ENCODE measurements at places on chromosomes 12 and 14. TPM values are rescaled to one million over a fixed set of nuclear protein-coding genes. Genes with fewer than 3 reads are reported as not detected.

Gene SAMD4A
- total RNA-seq, result 149 TPM

Gene RAD52
- total RNA-seq, result 6.5 TPM

Gene AHNAK2
- 2.6 TPM for total RNA-seq

Gene AQP6
- total RNA-seq, result not detected

Gene RBP5
- 0.46 TPM for total RNA-seq

Gene CCDC196
- total RNA-seq, result not detected

Gene CCT2
- 84.8 TPM for total RNA-seq

Gene KRT2
- total RNA-seq, result not detected

Gene ST8SIA1
- total RNA-seq, result 3.3 TPM

Gene PTMS
- total RNA-seq, result 108 TPM

Gene LRTM2
- total RNA-seq, result not detected

Gene CISTR
- total RNA-seq, result 0.83 TPM

Gene VRTN
- total RNA-seq, result not detected

DNA sequence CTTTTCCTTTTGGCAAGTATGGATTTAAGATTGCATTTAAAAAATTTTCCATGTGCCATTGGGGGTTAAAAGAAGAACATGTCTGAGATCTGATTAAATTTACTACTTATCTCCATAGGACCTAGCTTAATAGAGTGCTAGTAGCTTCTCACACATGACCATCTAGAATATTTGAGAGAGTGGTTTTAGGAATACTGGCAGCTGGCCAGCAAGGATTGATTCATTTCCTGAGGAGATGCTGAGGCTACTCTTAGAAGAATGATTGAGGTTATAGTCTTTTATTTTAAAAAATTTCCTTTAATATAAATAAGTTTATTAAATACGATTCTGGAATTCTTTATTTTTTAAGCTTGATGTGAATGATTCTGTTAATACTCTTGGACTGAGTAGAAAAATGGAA lies 56.2 kb downstream of the MIPOL1 start:
- DNase-seq, result no peak

- DNase-seq, result no peak
These were observed 38.8 kb downstream of the TMEM63C start for GRCh38 chr14:77220246-77221017.

- no peak for DNase-seq
These were observed 61.7 kb downstream of the RALGAPA1 start for GRCh38 chr14:35747379-35747778.

GRCh38 chr12:96427269-96427729 lies 27.1 kb upstream of the CDK17 start:
- no peak for DNase-seq

GRCh38 chr12:67386869-67387565 lies 117.9 kb downstream of the CAND1 start:
- DNase-seq, result no peak

- no peak for DNase-seq
These were observed 2.9 kb upstream of the DENR start for GRCh38 chr12:122749569-122750332.

GRCh38 chr14:56241461-56241860 lies 123.2 kb downstream of the PELI2 start:
- no peak for DNase-seq

- DNase-seq, result no peak
These were observed 102.2 kb downstream of the VEZT start for GRCh38 chr12:95319694-95320331.

DNA sequence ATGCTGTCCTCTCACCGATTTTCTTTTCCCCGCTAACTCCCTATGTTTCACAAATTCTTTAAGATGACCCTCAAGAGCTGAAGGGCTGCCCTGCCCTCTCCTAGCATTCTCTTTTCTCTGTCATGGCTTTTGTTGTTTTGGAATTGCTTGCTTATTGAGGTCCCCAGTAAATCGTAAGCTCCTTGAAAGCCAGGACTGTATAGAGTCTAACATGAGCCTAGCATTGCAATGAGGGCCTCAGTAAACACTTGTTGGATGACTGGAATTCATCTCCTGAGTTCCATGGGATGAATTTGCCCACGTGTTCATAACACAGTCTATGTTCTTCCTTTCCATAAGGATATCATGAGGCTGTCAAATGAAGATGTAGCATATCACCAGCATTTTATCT lies 92.2 kb downstream of the APAF1 start:
- no peak for DNase-seq

DNA sequence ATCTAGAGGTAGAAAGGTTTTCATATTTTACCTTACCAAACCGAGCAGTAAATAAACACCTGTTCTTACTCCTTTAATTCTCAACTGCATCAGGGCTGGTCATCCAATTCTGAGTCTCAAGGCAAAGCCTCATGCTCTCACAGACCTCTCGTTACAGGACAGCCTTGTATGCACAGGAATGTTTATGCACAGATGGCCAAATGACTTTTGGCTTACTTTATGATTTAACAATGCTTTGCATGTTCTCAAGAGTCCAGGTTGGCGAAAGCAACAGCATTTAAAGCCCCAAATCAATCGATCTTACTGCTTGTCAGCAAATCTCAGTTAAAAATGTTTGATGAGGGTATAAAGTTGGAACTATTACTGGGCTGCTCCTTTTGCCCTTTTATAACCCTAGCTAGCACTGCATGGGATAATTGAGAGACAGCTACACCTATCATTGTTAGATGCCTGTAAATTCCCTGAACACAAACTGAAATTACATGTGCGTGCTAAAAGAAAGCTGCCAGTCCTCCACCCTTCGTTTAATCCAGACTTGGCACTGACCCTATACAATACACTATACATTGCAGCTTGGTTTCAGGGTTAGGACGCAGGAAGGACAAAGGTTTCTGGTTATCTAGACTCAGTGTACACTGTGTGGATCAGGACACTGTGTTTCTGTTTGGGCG lies 63.6 kb downstream of the TMCC3 start:
- DNase-seq, result no peak

GRCh38 chr12:115710104-115710564 lies 567.4 kb downstream of the MED13L start:
- peak; percentile 48 for DNase-seq

- no peak for DNase-seq
These were observed 6.3 kb upstream of the RIC8B start for GRCh38 chr12:106767954-106768822.

GRCh38 chr12:89873745-89874144 lies 165.1 kb upstream of the ATP2B1 start:
- no peak for DNase-seq

DNA sequence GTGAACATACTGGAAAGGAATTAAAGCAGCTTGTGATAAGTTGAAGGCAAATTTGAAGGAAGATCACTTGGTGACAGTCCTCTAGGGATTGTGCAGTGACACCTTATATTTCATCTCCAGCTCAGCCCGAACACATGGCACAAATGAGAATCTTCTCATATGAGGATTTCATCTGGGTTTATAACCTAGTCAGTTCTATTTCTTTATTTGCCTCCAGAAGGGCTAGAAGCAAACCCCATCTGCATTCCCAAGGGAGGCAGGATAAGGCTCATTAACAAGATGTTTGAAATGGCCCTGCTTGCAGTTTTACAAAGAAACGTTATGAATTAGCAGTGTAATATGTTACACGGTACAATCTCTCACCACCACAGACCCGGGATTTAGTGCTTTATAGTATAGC lies 90.7 kb upstream of the KRR1 start:
- no peak for DNase-seq

DNA sequence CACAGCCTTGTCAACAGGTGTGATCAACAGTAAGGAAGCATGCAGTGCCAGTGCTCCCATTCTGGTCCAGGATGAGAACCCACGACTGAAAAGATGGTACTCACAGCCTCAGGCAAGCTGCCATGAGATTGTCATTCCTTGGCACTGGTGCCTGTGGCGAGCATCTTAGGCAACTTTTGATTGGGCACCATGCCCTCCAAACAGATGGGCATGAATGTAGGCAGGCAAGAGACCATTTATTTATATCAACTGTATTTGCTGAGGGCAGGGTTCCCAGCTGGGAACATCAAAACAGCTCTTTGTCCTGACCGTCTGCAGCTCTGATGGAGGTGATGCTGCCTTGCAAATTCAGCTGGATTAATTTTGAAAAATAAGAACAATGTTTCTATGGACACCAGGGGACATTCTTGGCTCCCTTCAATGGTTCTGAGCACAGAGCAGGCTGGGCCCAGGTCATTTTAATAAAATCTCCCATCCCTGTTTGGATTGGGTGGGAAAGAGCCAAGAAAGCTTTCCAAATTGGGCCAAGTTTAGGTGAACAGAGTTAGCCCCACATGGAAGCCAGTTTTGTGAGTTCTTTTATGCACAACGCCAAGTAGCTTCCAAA lies 522.5 kb downstream of the RMST start:
- DNase-seq, result no peak

GRCh38 chr12:1517007-1517406 lies 77.4 kb downstream of the FBXL14 start:
- no peak for DNase-seq

DNA sequence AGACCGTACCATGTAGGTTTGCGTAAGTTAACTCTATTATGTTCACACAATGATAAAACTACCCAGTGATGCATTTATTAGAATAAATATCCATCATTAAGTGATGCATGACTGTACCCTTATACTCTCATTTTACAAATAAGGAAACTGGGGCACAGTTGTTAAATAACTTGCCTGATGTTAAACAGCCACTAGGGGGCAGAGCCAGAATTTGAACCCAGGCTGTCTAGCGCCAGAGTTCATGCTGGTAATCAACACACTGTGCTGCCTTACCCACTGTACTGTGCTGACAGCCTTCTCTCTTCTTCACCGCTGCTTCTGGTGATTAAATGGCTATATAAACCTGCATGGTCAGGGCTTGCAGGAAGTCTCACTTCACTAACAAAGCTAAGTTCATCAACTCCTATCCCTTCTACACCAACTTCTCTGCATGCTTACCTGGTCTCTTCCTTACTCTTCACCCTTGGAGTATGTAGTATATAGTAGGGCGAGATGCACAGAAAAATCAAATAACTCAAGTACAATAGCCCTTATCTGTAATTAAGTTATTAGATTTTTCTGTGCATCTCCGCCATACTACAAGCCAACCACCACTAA lies 43.6 kb upstream of the APPL2 start:
- no peak for DNase-seq

DNA sequence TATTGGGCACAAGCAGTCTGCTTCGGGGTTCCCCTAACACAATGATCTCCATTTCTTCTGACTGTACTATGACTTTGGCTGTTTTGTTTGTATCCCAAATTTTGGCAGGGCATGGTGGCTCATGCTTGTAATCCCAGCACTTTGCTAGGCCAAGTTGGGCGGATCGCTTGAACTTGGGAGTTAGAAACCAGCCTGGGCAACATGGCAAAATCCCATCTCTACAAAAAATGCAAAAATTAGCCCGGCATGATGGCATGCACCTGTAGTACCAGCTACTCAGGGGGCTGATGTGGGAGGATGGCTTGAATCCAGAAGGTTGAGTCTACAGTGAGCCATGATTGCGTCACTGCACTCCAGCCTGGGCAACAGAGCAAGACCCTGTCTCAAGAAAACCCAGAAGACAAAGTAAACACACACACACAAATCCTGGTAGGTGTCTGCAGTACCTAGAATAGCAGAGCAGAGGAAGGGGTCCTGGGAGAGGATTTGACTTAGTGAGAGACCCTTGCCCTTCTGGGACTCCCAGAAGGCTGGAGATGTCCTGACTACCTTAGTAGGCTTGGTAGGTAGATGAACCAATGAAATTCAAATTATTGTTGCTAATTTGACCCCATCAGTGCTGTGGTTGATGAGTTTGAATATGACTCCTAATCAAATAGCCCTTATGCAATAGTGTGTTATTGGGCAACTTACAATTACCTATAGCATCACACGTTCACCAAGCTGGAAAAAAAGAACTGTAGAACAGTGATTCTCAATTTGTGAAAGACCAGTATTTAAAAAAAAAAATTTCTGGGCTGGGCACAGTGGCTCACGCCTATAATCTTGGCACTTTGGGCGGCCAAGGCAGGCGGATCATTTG lies 6.8 kb upstream of the AEBP2 start:
- DNase-seq, result no peak

GRCh38 chr12:113555226-113555625 lies 83.6 kb upstream of the LHX5 start:
- no peak for DNase-seq
